GM23248 (cell line): ENCODE measurements at places on chromosomes 2 and 18. TPM values are rescaled to one million over a fixed set of nuclear protein-coding genes. Genes with fewer than 3 reads are reported as not detected.

- no peaks in the 10 kb centered on the region for H3K4me1 ChIP-seq
- H3K27me3 ChIP-seq = no peaks in the 10 kb centered on the region; the same call in 1 of the 2 replicates
- no peak overlapping the region for H3K27ac ChIP-seq
- H3K4me3 ChIP-seq = no peak overlapping the region
Observed at GRCh38 chr2:88230911-88231310, 60.8 kb downstream of the THNSL2 start.

- H3K36me3 ChIP-seq = no peaks in the 10 kb centered on the region
- no peaks in the 10 kb centered on the region for H3K27me3 ChIP-seq
- no peak overlapping the region for H3K4me3 ChIP-seq
- no peak overlapping the region for H3K27ac ChIP-seq
- no peaks in the 10 kb centered on the region for H3K4me1 ChIP-seq
- DNase-seq = no peak
Observed at GRCh38 chr2:163717993-163718680, 17.7 kb downstream of the FIGN start.

GRCh38 chr2:198321522-198322088 is 517.2 kb downstream of the PLCL1 start:
- no peak for DNase-seq
- no peak overlapping the region for H3K4me3 ChIP-seq
- H3K27ac ChIP-seq = no peak overlapping the region

DNA sequence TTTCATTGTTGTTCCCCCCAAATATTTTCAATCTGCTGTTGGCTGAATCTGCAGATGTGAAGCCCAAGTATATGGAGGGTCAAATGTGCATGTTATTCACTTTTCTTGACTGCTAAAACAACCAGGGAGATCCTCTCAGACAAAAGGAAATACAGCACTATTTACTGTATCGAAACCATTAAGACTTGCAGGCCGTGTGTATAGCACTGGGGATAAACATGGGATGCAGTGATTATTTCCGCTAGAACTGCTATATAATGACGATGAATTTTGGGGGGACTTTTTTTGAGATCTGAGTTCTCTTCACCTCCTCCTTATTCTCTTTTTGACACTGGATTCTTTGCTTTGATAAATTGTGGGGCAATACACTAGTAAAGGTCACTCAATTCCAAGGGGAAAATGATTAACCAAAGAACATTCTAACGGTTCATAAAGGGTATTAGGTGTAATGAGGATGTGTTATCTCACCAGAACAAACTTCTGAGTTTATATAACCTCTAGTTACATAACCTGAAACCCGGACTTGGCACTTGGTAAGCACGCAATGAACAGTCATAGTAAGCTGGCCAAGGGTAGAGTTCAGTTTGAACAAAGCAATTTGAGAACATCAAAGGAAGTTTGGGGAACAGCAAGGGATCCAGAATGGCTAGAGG is 3.5 kb upstream of the UGT1A1 start:
- DNase-seq = no peak
- no peak overlapping the region for H3K4me3 ChIP-seq
- H3K27ac ChIP-seq = no peak overlapping the region
- H3K27me3 ChIP-seq = 0 out of 2 replicates have a peak, but pooled peaks cover 4% of the 10 kb centered on the region
- no peaks in the 10 kb centered on the region for H3K4me1 ChIP-seq
- no peaks in the 10 kb centered on the region for H3K36me3 ChIP-seq

- no peaks in the 10 kb centered on the region; the same call in 1 of the 2 replicates for H3K36me3 ChIP-seq
- peak overlapping the region; percentile 73 for H3K4me3 ChIP-seq
- H3K4me1 ChIP-seq = peaks cover 7% of the 10 kb centered on the region
Observed at GRCh38 chr2:38076152-38076709, 280 bp upstream of the CYP1B1 start.

GRCh38 chr18:45019469-45019868 is 338.8 kb downstream of the SETBP1 start:
- H3K4me3 ChIP-seq = no peak overlapping the region
- H3K27me3 ChIP-seq = no peaks in the 10 kb centered on the region
- H3K27ac ChIP-seq = no peak overlapping the region
- H3K36me3 ChIP-seq = no peaks in the 10 kb centered on the region

Gene HRH4
- total RNA-seq = not detected in 2 replicates

Gene INHBB
- 3.4 and 5.6 TPM in 2 replicates for total RNA-seq

Gene DAW1
- total RNA-seq = under 0.01 and 2.1 TPM in 2 replicates

Gene SKOR2
- total RNA-seq = not detected in 2 replicates
